SW 1271 (cell line): ENCODE measurements at places on chromosomes 4 and X.

GRCh38 chr4:8607603-8608481 lies 15.3 kb downstream of the CPZ start:
- no peak for DNase-seq

DNA sequence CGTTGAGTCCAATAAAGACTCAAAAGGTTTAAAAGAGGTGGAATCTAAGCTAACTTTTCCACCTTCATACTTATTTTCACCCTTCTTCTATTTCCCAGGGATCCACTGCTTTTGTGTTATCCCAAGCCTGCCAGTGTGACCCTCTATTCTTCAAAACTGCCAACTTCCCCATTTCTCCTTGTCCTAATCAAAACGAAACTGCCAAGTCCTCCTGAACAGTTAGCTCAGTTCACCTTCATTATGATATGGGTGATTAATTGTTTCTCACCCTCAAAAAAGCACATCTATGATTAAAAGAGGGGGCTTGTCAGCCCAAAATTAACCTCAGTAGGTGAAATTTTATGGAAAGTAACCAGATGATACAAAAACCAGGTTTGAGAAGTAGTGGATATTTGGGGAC lies 108.4 kb downstream of the GUCY2F start:
- DNase-seq, result no peak

DNA sequence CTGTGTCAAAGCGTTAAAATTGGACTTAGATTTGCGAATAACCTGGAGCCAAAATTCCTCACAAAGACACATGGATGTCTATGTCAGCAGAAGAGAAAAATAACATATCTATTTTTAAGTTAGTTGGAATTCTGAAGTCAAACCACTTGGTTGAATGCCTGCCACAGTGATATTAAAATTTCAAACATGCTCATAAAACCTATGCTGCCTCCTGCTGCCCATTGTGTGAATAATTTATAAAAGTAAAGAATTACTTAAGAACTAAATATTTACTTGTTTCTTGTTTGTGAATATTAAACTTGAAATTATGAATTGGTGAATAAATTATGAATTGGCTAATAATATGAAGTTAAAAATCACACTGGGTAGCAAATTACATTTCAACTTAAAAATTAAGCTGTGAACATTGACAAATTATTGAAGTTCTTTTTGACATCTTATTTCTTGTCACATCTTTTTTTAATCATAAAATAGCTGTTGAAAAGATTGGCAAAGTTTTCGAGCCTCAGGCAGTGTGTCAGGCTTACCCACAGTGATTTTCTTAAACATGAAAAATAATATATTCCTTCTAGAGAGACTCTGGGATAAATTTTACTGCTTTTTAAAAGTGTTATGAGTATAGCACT lies 35.4 kb downstream of the FABP2 start:
- DNase-seq, result no peak

DNA sequence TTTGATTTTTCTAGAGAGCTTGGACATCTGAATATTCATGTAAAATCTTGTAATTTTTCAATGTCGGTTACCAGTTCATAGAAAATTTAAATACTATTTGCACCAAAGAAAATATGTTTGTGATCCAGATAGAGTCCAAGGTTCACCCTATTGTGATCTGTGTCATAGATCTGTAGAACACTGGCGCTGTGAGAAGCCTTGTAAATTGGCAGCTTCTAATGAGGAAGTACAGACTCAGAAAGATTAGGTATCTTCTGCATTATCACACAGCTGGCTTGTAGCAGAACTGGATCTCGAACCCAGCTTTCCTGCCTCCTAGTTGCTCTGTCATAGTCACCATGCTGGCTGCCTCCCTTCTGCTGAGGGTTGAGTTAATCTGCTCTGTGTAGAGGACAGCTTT lies 106.5 kb upstream of the PAK3 start:
- no peak for DNase-seq

- no peak for DNase-seq
Measured at GRCh38 chrX:131646106-131646505, 102.2 kb downstream of the OR13H1 start.

DNA sequence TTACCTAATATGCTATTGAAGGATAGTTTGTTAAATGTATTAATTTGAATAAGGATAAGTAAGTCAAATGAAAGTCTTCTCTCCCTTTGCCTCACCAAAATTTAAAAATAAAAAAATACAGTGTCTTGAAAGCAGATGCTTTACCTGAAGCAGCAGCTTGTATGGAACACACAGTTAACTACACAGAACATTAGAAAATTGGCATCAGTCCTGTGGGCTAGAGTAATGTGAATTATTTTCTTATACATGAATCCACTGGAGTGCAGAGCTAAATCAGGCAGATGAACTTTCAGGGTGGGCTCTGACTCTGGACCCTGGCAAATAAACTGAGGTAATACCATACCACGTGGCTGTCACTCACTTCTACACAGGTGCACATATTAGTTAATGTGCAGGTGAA lies 348.0 kb downstream of the FSTL5 start:
- DNase-seq, result no peak

GRCh38 chr4:169906104-169906503 lies 120.1 kb downstream of the MFAP3L start:
- DNase-seq, result no peak

- DNase-seq, result no peak
Measured at GRCh38 chr4:41514766-41515481, 23.0 kb upstream of the LIMCH1 start.

DNA sequence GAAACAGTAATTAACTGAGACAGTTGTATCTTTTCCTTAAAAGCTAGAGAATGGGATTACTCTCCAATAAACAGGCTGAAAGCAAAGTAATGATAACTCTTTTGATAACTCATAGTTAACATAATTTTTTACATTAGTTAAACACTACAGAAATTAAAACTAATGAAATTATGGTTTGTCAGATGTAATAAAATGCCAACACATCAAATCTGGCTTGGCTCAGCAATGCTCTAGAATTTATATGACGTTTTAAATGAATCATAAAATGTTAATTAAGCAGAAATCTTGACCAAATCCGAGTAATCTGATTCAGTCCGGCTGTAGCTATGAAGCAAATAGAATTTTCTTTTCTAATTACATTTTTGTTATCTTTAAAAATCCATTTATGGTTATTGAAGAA lies 244.2 kb upstream of the NR3C2 start:
- no peak for DNase-seq

DNA sequence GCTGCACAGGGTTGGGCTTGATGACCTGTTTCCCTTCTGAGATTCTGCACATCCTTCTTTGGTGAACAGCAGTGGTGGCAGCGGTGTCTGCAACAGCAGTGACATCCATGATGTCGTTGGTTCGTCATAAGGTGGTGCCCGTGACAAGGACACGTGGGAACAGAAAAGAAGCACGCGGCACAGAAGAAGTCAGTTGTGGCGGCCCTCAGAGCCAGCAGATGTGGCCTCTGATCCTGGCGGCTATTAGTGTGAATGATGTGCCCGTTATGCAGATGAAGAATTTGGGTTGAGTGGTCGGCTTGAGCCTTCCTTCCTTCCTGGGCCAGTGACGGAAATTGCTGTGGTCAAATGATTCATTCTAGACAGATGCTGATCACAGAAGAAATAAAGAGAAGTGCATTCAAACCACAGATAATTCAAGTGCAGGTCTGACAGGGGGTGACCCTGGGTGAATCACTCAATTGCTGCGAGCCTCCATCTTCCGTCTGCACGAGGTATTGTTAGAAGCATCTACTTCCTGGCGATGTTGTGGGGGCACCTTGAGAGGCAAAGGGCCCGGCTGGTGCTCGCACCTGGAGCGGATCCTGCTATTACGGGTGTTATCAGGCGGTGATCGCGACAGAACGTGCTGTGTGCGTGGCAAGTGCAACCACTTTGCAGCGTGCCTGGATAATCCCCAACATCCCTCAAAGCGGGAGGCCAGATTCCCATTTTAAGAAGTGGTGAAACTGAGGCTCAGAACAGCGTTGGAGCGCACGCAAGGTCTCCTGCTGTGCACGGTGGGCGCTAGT lies 215.2 kb upstream of the PSAPL1 start:
- peak; percentile 88 for DNase-seq

- DNase-seq, result no peak
Measured at GRCh38 chrX:18041656-18042055, 179.0 kb downstream of the BEND2 start.

DNA sequence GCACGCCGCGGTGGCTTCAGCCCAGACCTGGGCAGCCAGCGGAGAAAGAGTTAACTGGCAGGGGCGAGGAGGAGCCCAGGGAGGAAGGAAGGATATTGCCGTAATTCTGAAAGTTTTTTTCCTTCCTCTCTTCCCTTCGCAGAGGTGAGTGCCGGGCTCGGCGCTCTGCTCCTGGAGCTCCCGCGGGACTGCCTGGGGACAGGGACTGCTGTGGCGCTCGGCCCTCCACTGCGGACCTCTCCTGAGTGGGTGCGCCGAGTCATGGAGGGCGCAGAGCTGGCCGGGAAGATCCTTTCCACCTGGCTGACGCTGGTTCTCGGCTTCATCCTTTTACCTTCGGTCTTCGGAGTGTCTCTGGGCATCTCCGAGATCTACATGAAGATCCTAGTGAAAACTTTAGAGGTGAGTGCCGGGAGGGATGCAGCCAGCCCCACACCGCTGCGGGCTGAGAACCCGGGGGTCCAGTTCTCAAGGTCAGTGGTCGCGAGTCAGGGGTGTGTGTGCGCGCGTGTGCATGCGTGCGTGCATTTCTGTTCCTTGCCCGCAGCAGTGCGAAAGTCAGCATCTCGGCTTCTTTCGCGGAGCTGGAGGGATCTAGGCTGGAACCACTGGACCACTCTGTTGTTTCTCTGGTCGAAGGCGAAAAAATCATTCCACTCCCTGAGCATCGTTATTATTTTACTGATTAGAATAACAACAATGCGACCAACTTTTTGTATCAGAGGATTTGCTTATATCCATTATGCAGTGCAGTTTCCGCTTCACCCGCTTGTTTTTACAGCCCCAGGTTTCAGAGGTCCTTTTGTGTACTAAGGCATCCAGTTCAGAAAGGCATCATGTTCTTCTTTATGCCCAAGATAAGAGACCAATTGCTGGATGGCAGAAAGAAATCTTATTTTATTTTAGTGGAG lies 709 bp downstream of the GPAT3 start:
- peak; percentile 40 for DNase-seq

DNA sequence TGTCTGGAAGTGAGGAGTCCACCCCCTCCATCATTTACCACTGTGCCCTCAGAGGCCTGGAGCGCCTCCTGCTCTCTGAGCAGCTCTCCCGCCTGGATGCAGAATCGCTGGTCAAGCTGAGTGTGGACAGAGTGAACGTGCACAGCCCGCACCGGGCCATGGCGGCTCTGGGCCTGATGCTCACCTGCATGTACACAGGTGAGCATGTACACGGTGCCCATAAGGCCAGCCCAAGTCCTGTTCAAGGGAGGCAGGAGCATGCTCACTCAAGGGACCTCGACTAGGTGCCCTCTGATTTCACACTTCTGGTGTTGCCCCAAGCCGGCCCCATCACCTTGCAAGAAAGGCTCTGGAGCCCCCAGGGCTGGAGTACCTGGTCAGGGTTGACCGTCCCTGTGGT lies 13.4 kb upstream of the MSANTD1 start:
- DNase-seq, result no peak

- no peak for DNase-seq
Measured at GRCh38 chrX:13341491-13342101, 21.7 kb upstream of the ATXN3L start.

DNA sequence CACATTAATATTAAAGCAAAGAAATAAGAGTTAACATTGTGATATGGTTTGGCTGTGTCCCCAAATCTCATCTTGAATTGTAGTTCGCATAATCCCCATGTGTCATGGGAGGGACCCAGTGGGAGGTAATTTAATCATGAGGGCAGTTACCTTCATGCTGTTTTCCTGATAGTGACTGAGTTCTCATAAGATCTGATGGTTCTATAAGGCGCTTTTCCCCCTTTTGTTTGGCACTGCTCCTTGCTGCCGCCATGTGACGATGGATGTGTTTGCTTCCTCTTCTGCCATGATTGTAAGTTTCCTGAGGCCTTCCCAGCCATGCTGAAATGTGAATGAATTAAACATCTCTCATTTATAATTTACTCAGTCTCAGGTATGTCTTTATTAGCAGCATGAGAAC lies 153.8 kb upstream of the GALNT7 start:
- DNase-seq, result no peak
